ENCODE measurements at places on chromosomes 13 and 19.

DNA sequence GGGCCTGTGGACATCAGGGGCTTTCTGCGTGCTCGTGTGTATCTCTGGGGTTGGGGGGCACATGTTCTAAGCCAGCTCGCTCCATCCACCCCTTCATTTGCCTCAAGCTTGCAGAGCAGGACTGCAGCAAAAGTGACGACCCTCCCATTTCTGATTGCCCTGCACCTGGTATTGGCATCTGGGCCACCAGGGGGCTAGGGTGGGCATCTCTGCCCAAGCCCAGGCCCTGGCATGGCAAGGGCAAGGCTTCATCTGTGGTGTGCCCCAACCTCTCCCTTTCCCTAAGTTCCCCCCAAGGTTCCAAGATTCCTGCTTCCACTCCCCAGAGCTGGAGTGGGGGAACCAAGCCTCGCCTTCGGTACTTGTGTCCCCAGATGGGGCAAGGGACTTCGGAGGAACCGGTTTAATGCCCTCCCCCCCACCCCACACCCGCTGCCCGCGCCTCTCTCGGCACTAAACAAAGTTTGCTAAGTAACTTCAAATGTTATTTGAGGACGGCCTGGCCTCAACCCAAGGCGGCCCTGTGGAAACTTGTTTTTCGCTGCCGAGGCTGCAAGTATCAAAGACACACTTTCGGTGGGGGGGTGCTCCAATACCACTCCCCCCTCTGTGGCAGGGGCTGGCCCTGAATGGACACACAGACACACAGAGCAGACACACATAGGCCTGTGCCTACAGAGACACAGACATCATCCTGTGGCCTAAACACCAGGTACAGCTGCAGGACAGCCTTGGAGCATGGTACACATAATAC is 12.2 kb downstream of the NFIX start:
- no peak for DNase-seq

GRCh38 chr13:60318186-60318585 is 78.8 kb upstream of the TDRD3 start:
- DNase-seq: no peak

DNA sequence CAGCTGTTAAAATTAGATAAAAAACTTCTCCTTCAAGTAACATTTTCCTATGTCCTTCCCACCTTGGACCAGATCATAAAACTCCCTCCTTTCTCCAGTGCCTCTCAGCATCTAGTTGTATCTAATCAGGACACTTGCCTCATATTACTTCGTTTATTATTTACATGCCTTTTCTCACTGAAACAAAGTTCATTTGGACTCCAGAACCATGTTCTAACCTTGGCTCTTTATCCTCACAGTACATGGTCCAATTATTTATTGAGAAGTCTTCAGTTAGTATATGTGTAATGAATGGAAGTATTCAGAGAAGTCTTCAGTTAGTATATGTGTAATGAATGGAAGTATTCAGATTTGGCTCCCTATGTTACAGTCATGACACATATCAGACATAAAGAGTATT is 342.7 kb downstream of the OXGR1 start:
- DNase-seq: no peak

- DNase-seq: no peak
Observed at GRCh38 chr13:112450904-112451240, 74.7 kb downstream of the SPACA7 start.

DNA sequence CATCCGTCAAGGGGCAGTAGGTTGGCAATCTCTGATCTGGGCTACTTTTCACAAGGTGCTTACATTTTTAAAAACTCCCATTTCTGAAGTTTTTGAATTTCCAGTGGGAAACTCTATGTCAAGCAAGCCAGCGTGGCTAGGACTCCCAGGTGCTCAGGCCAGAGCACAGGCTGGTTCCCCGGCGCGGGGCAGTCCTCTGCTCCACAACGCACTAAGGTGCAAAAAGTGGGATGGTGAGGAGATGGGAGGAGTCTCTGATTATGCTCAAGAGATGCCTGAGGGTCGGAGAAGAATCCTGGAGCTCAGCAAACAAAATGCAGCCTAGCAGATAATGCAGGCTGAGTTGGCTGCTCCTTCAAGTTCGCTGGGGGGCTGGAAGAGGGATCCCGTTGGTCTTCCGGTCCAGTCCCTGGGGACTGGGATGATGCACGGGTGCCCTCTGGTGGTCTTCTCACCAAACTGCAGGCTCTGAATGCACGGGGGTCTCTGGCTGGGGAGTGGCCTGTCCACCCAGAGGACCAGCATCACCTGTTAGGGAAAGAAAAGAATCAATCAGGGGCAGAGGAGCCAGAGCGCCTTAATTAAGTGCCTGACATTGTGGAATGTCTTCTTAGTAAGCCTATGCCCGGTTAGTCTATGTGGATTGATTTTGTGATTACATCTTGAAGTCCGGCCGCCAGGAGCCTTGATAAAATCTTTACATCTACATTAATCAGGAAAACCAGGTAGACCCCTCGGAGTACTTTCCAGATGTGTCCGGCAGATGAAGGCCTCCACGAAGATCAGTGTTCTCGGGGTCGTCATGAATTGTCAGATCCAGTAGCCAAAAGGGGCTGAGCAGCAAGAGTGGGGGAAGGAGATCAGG is 244.4 kb upstream of the MAB21L1 start:
- peak; percentile 50 for DNase-seq

- DNase-seq: peak; percentile 3
Observed at GRCh38 chr13:77919246-77919920, 752 bp upstream of the EDNRB start.

- no peak for DNase-seq
Observed at GRCh38 chr13:29369060-29369743, 226.3 kb downstream of the SLC7A1 start.

GRCh38 chr19:56066152-56067023 is 54.7 kb downstream of the ZNF787 start:
- DNase-seq: peak; percentile 72

DNA sequence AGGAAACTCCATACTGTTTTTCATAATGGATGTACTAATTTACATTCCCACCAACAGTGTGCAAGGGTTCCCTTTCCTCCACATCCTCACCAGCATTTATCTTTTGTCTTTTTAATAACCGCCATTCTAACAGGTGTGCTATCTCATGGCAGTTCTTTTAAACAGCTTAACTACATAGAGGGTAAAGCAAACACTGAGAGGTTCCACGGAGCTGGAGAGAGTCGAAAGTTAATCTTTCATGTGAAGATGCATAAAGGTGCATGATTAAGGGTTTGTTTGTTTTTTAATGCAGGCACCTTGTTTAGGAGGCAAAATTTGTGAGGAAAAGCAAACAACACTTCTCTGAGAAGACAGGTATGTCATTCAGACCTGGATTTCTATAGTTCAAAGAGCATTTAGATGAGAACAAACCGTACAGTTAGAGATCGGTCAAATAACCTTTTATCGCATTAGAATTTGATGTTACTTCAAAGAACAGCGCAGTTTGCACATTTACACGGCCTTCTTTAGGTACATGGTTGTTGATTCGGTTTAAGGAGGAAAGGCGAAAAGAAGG is 193.9 kb downstream of the RBM26 start:
- DNase-seq: no peak

DNA sequence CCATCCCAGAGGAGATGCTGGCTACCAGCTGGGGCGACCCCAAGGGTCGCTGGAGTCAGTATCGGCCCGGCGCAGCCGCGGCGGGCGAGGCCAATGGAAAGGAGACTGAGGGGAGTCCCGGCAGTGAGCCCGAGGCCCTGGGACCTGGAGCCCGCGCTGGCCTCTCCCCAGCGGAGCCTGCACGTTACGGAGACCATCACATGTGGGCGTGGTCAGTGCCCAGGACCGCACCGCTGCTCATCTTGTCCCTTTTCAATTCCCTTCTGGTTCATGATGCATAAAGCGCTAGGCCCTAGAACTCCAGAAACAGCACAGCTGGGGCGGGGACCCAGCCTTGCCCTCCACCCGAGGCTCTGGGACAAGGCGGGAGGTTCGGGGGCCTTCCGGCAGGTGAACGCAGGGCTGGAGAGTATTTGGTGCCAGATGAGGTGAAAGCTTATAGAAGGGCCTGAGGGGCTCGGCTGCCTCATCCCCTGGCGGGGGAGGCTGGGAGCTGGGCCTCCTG is 8.0 kb downstream of the C19orf25 start:
- peak; percentile 52 for DNase-seq

GRCh38 chr13:31670831-31671617 is 68.3 kb upstream of the RXFP2 start:
- no peak for DNase-seq

DNA sequence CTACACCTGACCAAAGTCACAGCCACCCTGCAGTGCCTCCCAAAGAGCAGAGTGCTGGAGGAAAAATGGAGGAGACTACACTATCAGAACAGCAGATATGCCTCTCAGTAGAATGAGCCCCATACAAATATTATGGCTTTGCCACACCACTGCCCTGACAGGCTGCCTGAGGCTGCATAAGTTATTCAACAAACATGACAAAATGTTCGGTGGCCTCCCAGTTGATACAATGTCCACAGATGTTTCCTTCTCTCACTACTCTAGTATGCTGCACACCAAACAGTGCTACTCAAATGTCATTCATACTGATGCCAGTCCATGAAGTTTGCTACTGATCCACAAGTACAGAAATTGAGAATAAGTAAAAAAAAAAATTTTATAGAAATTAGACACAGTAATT is 41.0 kb downstream of the N4BP2L2 start:
- DNase-seq: no peak

DNA sequence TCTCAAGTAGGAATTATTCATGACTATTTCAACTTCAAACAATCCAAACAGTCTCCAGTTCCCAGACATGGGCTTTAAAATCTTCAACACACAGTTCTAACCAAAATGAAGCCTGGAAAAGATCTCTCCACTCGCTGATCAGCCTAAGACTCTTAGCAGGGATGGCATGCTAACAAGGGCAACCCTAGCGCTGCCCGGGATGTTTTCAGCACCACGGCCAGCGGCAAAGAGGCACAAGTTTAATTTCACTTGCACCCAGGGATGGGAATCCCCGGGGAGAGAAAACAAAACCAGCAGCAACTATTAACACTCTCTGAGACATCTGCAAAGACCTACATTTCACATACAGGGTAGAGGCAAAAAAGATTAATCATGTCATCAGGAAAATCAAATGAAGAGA is 43.0 kb downstream of the CACNA1A start:
- peak; percentile 18 for DNase-seq

DNA sequence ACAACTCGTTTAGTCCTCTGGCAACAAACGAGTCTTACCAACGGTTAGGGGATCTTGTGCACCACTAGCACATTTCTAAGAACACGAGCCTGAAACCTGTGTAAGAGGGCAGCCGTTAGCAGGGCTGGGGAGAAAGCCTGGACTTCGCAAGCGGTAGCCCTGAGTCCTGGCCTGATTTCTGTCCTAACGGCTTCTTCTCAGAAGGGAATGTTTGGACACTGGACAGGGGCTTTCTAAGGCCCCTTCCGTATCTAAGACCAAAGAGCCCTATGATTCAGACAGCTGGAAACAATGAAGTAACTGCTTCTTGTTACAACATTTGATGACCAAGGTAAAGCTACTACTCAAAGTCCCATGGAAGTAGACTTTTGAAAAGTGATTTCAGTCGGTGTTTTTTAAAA is 2.2 kb downstream of the ANKRD10 start:
- no peak for DNase-seq

GRCh38 chr13:29802621-29803020 is 47.8 kb downstream of the UBL3 start:
- DNase-seq: no peak

DNA sequence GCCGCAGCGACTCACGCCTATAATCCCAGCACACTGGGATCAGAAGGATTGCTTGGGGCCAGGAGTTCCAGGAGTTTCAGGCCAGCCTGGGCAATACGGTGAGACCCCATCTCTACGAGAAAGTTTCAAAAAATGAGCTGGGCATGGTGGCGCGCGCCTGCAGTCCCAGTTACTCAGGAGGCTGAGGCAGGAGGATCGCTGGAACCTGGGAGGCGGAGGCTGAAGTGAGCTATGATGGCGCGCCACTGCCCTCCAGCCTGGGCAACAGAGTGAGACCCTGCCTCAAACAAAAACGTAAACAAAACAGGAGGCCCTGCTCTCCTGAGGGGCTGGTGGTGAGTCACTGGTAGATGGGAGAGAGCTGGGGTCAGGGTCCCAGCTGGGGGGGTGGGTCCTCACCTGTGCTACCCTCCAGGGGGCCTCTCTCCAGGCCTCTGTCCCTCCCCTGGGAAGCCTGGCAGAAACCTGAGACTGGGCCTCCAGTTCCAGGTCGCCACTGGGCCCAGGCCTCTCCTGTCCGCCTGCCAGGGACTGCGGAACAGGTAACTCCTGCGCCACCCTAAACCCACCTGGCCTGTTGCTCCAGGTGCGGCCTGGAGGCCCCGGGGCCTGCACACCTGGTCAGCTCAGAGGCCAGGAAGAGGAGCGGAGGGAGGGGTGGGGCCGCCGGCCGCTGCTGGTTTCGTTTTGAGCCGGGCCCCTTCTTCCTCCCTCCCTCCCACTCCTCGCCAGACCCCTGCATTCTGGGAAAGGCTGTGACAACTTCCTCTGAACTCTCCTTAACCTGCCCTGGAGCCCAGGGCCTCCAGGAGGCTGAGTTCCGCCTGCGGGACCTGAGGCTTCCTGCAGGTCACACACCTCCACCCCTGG is 17.2 kb upstream of the ZBTB7A start:
- peak; percentile 45 for DNase-seq

- DNase-seq: peak; percentile 45
Observed at GRCh38 chr13:109787135-109787954, 962 bp upstream of the IRS2 start.

DNA sequence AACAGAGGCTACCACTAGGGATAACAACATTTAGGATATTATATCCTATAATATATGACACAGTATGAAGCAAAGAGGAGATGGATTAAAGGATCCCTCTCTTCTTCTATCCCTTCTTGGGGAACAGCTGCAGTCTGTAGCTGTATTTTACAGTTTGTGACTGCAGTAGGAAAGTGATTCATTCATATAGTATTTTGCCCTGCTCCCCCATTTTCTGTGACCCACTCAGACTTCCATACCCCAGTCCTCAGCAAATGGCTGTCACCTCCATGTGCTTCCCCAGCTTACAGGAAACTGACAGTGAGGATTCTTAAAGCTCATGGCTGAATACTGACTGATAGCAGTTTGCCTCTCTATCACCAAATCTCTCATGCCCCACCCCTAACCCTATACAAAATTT is 27.5 kb downstream of the MICU2 start:
- DNase-seq: no peak

DNA sequence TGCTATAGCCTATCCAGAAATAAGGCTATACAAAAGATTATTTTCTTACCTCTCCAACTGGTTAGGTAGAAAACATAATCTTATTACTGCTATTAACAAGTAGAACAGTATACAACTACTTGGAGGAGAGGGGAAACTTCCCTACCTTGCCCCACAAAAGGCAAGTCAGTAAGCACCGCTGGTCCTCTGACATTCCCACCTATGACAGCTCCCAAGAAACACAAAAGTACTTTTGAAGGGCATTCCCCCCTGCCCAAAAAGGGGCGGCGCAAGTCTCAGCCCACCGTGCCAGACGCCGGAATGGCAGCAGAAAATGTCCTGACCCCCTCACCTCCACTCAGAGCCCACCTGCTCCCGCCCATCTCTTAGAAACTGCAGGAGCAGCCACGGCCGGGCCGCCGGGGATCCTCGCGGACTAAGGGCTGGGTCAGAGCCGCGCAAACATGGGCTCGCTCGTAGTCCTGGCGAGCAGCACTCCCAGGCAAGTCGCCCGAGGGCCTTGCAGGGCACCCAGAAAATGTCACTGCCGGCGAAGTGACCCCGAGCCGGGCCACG is 437 bp downstream of the SUCLA2 start:
- no peak for DNase-seq

Data from stimulated activated CD4-positive, alpha-beta T cell treated with anti-CD3 and anti-CD28 coated beads, Interleukin-15, amount 100 ng/mL, for 24 hours (primary cell).